ENCODE measurements at places on chromosomes 6 and 20.

DNA sequence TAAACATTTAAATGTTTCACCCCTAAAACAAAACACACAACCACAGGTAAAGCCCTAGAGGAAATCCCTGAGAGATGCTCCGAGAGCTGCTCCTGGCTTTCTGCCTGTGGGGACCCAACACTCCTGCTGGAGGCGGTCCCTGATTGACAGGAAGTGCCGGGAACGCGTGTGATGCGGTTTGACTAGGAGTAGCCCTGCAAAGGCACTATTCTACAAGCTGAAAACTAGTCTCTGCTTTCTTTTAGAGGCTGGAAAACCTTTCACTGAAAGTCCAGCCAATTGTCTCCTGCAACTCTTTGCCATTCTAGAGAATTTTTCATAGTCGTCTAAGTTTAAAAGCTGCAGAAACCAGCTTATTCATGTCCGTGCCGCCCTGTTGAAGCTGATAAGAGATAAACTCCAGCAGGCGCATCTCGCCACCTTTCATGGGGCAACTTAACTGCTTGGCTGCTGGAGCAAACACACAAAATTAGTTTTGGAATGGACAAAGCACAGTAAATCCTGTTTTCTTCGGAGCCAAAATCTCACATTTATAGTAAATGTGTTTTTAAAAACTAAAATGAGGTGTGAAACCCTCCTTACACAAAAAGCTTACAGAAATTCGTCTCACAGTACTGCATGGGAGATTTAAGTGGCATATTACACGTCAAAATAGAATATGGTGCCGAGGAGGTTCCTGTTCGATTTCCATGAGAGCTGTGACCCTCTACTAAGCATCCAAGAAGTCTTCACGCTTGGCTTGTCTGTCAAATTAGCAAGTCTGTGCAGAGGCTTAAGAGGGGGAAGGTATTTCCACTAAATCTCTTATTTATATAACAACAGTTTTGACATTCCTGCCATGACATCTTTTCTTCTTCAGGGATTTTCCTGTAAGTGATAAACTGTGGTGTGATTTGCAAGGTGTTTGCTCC, 46.9 kb downstream of the DACT2 start:
- peak; percentile 49 for DNase-seq

GRCh38 chr6:158868890-158869825, 50.0 kb upstream of the EZR start:
- DNase-seq = peak; percentile 86

GRCh38 chr6:44057931-44058616, 69.2 kb downstream of the MRPL14 start:
- no peak for DNase-seq

GRCh38 chr6:157716251-157716995, 106.6 kb upstream of the SNX9 start:
- DNase-seq = no peak

- DNase-seq = peak; percentile 58
Measured at GRCh38 chr6:114176726-114177125, 166.1 kb downstream of the HS3ST5 start.

GRCh38 chr6:142666599-142667185, 278.3 kb downstream of the HIVEP2 start:
- DNase-seq = no peak

GRCh38 chr6:166228839-166229528, 61.3 kb upstream of the TBXT start:
- DNase-seq = peak; percentile 31

DNA sequence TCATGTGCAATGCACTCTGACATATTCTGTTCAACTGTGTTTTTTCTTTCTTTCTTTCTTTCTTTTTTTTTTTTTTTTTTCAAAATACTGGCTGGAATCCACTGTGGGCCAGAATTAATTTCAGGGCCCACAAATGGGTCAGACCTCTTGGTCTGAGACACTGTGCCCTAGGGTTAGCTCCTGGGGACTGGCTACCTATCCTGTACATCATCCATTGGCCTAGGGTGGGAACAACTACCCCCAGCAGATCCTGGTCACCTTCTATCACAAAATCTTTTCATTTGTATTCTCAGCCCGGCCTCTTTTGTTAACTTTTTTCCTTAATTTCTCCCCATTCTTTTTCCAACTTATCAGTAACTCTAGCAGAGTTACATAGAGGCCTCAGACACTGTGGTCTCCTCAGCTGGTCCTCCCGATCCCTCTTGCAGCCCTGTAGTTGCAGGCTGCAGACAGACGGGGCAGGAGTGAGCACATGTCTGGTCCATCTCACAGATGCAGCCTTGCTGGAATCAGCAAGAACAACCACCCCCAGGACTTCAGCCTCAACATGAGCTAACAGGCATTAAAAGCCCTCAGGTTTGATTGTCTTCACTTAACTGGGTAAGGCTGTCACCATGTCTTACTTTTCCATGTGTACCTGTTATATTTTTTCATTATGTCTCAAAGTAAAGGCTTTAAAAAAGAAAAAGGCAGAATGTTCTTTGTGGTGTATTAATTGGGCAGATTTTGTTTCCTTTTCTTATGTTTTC, 41.3 kb downstream of the TXLNB start:
- peak; percentile 85 for DNase-seq

DNA sequence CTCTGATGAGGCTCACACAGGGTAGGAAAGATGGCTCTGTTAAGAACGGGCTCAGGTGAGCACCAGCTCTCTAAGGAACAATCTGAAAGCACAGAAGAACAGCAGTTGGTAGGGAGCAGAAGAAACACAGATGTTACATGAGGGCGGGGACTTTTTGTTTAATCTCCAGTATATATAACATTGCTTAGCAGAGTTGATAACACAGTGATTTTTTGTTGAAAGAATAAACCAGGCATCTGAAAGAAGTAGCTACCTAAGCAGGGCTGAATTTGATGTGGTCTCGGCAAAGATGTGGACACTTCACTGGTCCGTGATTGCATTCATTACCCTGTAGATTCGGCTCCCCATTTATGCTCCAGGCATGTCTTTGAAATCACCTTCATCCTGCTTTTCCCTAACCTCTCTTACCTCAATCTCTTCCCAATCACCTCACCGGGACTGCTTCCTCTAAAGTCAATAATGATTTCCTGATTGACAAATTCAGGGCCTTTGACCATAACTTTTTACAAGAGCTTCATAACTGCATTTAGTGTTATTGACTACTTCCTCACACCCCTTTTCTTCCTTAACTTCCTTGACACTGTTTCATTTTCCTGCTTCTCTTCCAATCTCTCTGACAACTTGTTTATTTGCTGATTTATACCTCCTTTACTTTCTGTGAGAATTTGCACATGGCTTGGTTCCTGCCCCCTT, 34.4 kb downstream of the SAMD3 start:
- DNase-seq = no peak

GRCh38 chr20:35680452-35681183, 15.9 kb upstream of the CPNE1 start:
- no peak for DNase-seq

- no peak for DNase-seq
Measured at GRCh38 chr6:148898376-148899014, 151.7 kb downstream of the UST start.

DNA sequence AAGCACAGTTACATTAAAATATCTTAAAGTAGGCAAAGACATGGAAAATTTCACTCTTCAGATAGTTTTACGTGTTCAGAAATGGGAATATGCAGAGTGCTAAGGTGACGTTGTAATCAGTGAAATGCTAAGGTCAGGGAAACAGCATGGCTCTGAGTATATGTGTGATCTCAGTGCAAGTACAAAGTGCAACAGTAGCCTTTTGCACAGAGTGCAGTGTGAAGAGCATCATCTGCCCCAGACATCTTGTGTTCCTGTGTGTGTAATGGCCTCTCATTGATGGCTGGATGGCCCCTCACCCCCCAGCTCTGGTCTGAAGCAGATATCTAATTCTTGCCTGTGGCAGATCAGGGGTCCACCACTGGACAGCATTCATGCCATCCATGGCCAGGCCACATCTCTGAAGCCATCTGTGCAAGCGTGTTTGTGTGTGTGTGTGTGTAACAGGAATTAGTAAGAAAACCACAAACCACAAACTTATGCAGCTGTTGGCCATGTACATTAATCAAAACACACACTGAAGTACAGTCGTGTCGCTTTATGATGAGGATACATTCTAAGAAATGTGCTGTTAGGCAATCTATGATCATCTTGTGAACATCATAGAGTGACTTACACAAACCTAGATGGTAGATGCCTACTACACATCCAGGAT, 165.1 kb downstream of the RALGAPA2 start:
- DNase-seq = no peak

- no peak for DNase-seq
Measured at GRCh38 chr20:24792641-24793495, 156.2 kb upstream of the CST7 start.

DNA sequence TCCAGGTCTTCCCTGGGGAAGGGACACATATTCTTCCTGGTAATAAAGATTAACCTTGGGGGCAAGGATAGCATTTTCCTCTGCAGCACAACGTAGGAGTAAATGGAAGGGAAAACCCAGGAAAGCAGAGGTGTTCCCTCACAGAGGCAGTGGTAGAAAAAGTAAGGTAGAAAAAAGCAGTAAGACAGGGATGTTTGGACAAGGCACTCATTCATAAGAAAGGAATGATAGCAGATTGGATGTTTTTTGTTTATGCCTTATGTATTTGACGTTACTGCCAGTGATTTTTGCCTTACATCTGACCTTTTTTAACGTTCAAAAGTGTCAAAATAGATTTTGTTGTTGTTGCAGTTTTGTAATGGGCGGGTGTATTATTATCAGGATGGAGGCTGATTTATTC, 395.0 kb downstream of the CDKAL1 start:
- no peak for DNase-seq

- no peak for DNase-seq
Measured at GRCh38 chr6:26170951-26171841, 84.0 kb downstream of the HFE start.

GRCh38 chr6:72042088-72042487, 155.7 kb downstream of the RIMS1 start:
- DNase-seq = no peak

DNA sequence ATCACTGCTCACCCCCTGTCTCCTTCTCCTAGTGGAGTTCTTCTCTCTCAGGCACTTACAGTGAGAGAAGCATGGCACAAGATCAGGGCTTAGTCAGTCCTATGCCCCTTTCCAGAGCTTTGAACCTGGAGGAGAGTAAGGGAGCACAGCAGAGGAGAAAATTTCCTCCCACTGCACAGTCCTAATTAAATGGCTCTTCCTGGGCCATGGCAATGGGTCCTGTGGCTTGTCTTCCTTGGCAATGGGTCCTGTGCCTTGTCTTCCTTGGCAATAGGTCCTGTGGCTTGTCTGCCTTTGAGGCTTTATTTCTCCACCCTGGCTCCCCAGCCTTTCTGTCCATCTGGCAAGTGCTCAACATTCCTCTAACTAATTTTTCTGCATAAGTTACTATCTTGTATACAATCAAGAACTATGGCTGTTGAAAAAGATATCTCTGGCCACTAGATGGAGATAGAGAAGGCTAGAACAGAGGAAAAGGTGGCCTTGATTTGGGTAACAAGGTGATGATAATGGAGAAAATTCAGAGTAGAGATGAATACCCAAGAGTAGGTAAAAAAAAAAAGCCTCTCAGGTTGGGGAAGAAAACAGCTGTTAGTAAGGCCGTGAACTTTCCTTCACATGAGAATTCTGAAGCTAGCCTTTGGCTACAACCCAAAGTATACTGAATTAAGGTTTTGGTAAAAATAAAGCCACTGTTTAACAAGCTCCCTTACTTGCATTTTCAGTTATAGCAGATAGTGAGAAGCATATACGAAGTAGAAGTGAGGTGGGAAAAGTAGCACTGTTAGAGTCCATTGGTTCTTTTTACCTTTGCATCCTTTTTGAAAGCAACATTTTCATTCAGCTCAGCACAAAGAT, 504.9 kb downstream of the DOK5 start:
- peak; percentile 4 for DNase-seq

DNA sequence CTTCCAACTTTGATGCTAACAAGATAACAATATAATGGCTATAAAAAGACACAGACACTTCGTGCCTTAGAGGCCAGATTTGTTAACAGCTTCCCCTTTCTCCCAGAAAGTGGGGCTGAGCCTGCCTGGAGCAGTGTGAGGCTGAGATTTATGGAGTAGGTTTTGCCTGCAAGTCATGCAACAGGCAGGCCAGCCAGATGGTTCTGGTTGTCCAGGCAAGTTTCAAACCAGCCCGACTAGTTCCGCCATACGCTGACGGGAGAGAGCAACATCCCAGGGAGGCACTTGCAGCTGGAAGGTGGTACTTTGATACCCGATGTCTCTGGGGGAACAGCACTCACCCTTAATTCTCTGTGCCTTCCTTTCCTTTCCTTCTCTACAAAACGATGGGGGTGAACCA, 81.3 kb upstream of the NAA20 start:
- DNase-seq = peak; percentile 17

GRCh38 chr6:108027594-108027993, 46.9 kb downstream of the OSTM1 start:
- DNase-seq = peak; percentile 6

GRCh38 chr6:15359335-15359862, 113.5 kb downstream of the JARID2 start:
- no peak for DNase-seq

- DNase-seq = peak; percentile 80
Measured at GRCh38 chr6:28488916-28489365, 26.7 kb downstream of the GPX6 start.

- no peak for DNase-seq
Measured at GRCh38 chr6:150048099-150048498, 20.8 kb downstream of the ULBP3 start.

DNA sequence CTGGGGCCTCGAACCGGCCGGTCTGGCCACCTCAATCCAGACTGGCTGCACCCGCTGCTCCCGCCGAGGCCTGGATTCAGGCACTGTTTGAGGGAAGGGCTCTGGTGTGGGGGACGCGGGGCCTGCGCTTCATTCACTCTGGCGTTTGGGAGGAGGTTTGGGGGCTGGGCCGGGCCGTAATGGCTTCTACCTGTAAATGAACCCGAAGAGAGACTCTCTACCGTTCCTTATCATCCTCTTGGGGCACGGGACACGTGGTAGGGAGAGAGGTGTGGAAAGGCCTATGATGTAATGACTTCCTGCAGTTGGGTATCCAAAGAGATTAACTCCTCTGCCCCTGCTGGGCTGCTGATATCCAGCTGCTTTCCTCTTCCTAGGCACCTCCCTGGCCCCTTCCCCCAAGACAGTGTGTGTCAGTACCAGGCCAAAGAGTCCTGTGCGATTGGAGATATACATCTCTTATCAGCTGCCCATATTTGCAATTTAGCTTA, 1.8 kb downstream of the FOXO3 start:
- peak; percentile 94 for DNase-seq
